Stomach (tissue), 19 donors: ENCODE measurements at places on chromosomes 2 and 18. TPM values are rescaled to one million over a fixed set of nuclear protein-coding genes. Genes with fewer than 3 reads are reported as not detected.

DNA sequence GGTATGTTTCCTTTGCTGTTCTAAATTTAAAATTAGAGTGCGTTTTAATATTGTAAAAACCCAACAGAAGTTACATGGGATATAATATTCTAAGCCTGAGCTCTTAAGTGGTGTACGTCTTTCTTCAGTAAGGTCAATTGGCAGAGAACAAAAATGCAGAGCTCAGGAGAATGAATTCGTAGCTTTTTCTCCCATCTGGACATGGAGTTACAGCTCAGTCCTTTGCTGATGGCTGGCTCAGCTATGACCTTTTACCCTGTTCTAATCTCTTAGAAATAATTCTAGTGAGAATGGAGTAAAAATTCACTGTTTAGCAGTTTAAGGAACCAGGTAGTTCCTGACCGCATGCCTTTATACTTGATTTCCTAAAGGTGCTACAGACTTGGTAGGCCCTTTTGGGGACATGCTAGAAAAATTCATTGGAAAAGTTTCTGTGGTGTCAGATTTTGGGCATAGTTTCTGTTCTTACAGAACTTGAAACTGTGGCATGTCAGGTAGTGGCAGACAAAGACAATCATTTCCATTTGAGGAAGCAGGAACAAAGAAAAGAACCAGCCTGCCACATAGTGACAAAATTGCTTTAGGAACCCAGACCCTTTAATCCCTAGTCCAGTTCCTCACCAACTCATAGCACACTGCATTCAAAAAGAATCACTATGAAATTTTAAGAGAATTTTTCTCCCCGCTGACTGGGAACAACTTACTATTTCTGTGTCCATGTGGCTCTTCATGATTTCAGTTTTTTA, 566.8 kb upstream of the ZNF804A start:
- DNase-seq, result peak; percentile 13
- H3K27ac ChIP-seq, result no peak overlapping the region
- no peaks in the 10 kb centered on the region for H3K27me3 ChIP-seq
- H3K4me1 ChIP-seq, result no peaks in the 10 kb centered on the region
- no peaks in the 10 kb centered on the region for H3K36me3 ChIP-seq
- H3K4me3 ChIP-seq, result no peak overlapping the region

GRCh38 chr2:127086990-127087790, 19.8 kb downstream of the BIN1 start:
- peak overlapping the region; percentile 92 for H3K27ac ChIP-seq
- peaks cover 84% of the 10 kb centered on the region for H3K4me1 ChIP-seq
- DNase-seq, result peak; percentile 94
- H3K27me3 ChIP-seq, result no peaks in the 10 kb centered on the region

GRCh38 chr2:111984213-111984604, 70.9 kb upstream of the TMEM87B start:
- no peak overlapping the region for H3K27ac ChIP-seq
- H3K27me3 ChIP-seq, result no peaks in the 10 kb centered on the region
- H3K4me3 ChIP-seq, result no peak overlapping the region
- H3K4me1 ChIP-seq, result no peaks in the 10 kb centered on the region
- peaks cover 48% of the 10 kb centered on the region for H3K36me3 ChIP-seq

Gene AGAP1
- total RNA-seq, result 70.7 TPM

Gene PLCL1
- total RNA-seq, result 4.1 TPM

Gene MAB21L4
- total RNA-seq, result 4.9 TPM
